ENCODE measurements at places on chromosomes 5 and 9.

DNA sequence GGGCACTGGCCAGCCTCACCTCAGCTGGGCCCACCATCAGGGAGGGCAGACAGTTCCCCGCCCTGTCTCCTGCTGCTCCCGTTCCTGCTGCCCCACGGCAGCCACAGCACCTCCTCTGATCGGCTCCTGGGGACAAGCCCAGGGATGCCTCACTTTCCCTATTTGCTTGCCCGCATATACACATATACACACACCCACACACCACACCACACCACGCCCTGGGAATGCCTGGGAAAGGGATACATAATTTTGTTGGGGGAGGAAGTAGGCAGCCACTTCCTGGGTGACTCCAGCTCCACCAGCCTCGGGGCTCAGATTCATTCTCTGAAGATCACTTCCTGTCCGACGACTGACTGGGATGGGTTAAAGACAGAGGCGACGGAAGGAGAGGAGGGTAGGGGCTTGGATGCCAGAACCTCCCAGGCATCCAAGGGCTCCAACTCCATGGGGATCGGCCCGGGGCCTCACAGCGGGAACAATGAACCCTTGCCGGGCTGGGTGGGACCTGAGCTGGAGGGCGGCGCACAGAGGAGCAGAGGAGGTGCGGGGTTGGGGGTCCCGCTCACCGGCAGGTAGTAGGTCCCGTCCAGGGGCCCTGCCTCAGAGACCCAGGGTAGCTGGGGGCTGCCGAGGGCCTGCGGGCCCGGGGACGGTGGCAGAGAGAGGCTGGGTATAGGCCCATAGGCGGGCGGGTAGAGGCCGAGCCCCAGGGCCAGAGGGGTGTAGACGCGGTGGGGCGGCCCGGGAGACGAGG is 2.0 kb upstream of the MZB1 start:
- DNase-seq = no peak

- no peak for DNase-seq
Observed at GRCh38 chr5:41600731-41601130, 90.3 kb upstream of the PLCXD3 start.

DNA sequence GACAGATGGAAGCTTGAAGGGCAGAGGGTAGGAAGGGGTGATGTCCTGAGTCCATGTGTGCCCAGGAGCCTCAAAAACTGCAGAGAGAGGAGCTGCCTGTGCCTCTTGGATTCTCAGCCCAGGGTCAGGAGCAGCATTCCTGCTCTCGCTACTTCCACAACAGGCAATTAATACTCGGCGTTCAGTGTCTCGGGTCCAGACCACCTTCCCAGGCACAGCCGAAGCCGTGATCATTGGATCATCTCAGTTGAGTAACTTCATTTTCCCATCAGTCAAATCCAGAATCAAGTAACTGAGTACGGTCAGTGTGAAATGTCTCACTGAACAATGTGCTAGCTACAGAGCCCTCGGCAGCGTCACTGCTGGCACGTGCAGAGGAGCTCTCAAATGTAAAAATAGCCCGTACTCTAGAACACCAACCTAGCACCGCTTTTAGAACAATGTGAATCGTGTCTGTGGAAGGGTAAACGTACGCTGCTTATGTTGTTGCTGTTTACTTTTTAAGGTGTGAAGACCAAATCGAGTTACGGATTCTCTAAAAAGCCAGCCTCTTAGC is 63.5 kb upstream of the IRX4 start:
- no peak for DNase-seq

- DNase-seq = peak; percentile 55
Observed at GRCh38 chr5:139482050-139482889, at the start of gene STING1. TSS of gene STING1 (minus strand) at chr5:139482758. CDS start at chr5:139481704, 1,054 bp downstream.

GRCh38 chr9:126682928-126683697 is 69.4 kb downstream of the LMX1B start:
- DNase-seq = no peak

GRCh38 chr5:5149154-5149553 is 9.0 kb downstream of the ADAMTS16 start:
- no peak for DNase-seq

DNA sequence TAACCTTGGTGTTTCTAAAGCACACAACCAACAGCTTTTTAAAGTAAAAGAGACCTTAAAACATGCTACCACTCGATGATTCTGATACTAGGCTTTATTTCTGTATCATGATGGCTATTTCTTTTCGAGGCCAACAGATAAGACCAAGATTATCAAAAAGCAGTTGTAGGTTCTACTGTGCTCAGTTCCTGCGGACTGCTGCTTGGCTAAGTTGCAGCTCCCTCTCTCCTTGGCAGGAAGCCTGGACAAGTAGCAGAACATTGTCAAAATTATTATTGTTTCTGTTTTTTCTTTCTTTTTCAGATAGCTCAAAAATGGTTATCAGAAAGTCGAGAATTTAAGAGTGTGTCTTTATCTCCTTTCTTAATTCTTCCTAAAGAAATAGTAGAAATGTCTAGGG is 607.6 kb downstream of the PTPRD start:
- no peak for DNase-seq

GRCh38 chr5:84228266-84228665 is 156.4 kb downstream of the EDIL3 start:
- DNase-seq = no peak

GRCh38 chr5:18394443-18394804 is 760.2 kb downstream of the TAF11L14 start:
- no peak for DNase-seq

- peak; percentile 57 for DNase-seq
Observed at GRCh38 chr9:76772686-76773445, 8.6 kb downstream of the PCA3 start.

- no peak for DNase-seq
Observed at GRCh38 chr9:94128580-94128979, 44.3 kb downstream of the PTPDC1 start.

GRCh38 chr5:180816608-180817534 is 14.3 kb upstream of the MGAT1 start:
- no peak for DNase-seq

DNA sequence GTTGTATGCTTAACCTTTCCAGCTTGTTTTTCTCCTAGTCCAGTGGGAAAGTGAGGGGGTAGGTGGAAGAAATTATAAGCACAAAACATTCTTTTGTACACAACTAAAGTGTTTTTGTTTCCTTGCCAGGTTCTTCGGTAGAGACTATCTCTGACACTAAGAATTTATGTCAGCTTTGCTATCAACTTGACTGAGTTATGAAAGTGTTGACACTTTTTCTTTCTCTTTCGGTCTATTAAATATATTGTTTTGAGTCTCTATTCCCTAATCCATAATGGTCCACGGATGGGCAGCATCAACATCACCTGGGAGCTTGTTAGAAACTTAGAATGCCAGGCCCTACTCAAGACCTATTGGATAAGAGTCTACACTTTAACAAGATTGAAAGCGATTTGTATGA is 195.0 kb upstream of the ATP10B start:
- no peak for DNase-seq

- peak; percentile 60 for DNase-seq
Observed at GRCh38 chr5:135400866-135401265, 1.8 kb upstream of the MACROH2A1 start.

- peak; percentile 58 for DNase-seq
Observed at GRCh38 chr5:180135128-180135955, 63.8 kb upstream of the RNF130 start.

DNA sequence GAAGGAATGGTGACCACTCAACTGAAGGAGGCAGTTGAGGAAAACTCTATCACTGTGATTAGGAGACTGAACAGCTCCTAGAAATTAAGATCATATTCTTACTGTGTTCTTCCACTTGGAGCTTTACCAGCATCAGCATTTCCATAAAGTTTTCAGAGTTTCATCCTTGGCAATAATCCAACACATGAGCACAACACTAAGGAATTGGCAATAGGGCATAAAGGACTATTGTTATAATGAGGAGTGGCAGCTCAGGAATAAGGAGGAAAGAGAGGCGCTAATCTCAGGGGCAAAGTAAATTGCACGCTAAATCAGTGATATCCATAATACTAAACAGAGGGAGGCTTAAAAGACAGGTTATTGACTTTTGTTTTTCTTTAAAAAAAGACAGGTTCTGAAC is 338.9 kb downstream of the EFNA5 start:
- DNase-seq = no peak

GRCh38 chr5:165457859-165458481 is 1952.6 kb downstream of the MAT2B start:
- peak; percentile 61 for DNase-seq

DNA sequence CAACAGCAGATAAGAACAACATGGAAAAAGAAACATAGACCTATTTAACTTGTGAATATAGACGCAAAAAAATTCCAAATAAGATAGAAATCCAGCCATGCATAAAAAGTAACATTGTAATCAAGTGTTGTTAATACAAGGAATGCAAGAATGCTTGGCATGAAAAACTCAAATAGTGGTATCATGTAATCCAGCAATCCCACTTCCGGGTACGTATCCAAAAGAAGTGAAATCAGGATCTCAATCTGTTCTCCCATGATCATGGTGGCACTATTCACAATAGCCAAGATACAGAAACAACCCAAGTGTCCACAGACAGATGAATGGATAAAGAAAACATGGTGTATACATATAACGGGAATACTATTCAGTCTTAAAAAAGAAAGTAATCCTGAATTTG is 437.4 kb downstream of the ARHGEF28 start:
- no peak for DNase-seq

GRCh38 chr5:170305016-170305645 is 7.6 kb upstream of the LCP2 start:
- DNase-seq = no peak

- no peak for DNase-seq
Observed at GRCh38 chr5:106399391-106399790, 1271.3 kb downstream of the EFNA5 start.

- DNase-seq = no peak
Observed at GRCh38 chr5:143653256-143653655, 158.7 kb upstream of the HMHB1 start.

- no peak for DNase-seq
Observed at GRCh38 chr5:34616651-34617050, 39.5 kb upstream of the RAI14 start.

DNA sequence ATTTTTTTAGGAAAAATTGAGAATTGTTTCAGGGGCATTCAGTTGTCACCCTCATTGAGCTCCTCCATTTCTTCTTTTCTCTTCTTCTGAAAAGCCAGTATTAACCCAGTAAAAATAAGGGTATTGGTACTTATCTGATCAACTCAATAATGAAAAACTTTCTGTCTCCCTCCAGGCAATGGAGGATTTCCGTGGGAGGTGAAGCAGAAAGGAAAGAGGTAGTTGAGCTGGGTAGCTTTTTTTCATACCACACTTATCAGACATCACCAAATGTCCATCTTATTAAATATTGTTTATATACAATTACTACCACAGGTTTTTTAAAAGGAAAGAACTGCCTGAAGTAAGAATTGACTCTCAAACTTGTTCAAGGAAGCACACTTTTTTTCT is 731.1 kb upstream of the ZNF608 start:
- no peak for DNase-seq

- DNase-seq = no peak
Observed at GRCh38 chr5:79829260-79829659, 139.6 kb downstream of the CMYA5 start.

DNA sequence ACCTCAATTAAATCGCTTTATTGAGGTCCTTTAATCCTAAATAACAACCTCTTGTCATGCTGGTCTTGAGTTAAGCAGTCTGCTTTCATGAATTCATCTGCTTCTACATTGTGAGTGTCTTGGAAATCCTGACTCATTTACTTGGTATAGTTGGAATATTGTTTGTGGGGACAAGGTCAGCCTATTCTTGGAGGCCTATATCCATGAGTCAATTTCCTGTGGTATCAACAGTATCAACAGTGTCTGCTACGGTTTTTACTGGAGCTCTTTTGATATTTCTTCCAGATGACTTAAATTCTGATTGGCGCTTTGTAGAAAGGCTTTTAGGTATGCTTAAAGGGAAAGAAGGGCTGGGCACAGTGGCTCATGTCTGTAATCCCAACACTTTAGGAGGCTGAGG is 71.2 kb upstream of the PARP8 start:
- DNase-seq = no peak

GRCh38 chr9:108095496-108095895 is 605.9 kb upstream of the KLF4 start:
- no peak for DNase-seq

DNA sequence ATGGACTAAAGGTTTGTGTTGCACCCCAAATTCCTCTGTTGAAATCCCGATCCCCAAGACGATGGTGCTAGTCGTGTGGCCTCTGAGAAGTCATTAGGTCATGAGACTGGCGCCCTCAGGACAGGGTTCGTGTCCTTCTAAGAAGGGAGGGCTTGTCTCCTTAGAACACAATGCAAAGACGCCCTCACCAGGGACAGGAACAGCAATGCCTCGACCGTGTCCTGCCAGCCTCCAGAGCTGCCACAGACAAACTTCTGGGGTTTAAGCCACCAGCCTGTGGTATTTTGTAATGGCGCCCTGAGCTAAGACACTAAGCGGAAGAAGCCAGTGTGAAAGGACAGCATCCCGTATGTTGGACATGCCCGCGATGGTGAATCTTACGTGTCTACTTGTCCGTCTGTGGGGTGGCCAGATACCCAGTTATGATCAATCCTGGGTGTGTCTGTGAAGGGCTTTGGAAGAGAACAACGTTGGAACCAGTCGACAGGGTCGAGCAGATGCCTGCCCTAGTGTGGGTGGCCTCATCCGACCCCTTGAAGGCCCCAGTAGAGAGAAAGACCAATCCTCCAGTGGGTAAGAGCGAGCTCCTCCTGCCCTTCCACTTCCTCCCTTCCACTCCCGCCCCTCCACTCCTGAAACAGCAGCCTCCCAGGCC is 279.2 kb upstream of the IRX2 start:
- no peak for DNase-seq

- no peak for DNase-seq
Observed at GRCh38 chr5:15124871-15125568, 253.4 kb upstream of the ANKH start.

DNA sequence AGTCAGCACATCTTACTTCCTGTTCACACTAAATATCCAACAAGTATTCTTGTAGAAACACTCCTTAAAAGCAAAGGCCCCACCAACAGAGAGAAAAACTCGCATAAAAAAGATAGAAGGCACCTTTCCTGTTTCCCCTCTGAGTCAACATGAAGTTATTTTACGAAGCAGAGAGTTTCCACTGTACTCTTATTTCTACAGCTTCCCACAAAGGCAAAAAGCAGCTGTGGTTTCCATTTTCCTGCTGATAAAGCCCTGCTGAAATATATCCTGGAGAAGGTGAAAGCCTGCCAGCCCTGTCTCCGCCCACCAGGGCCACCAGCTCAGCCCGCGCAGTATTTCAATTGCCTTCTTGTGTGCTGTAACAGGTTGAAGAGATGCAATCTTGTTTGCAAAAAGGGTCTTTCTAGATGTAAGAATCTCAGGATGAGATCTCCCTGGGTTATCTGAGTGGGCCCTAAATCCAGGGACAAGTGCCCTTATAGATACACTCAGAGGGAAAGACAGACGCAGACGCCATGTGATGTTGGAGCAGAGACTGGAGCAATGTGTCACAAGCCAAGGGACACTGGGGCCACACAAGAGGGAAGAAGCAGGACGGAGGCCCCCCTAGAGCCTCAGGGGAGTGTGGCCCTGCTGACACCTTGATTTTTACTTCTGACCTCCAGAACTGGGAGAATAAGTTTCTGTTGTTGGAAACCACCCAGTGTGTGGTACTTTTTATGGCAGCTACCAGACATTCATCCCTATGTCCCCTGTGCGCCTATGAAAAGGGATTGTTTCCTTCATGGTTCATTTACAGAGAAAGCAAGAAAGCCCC is 19.9 kb downstream of the SEMA4D start:
- no peak for DNase-seq

- DNase-seq = no peak
Observed at GRCh38 chr5:32866138-32866537, 155.0 kb downstream of the NPR3 start.

GRCh38 chr5:90985341-90985740 is 397.8 kb downstream of the ARRDC3 start:
- no peak for DNase-seq

- peak; percentile 83 for DNase-seq
Observed at GRCh38 chr5:151825445-151825844, 53.7 kb downstream of the G3BP1 start.

All from pons (tissue), 1 donor.